ENCODE measurements at places on chromosomes 13 and 19. TPM values are rescaled to one million over a fixed set of nuclear protein-coding genes. Genes with fewer than 3 reads are reported as not detected.

DNA sequence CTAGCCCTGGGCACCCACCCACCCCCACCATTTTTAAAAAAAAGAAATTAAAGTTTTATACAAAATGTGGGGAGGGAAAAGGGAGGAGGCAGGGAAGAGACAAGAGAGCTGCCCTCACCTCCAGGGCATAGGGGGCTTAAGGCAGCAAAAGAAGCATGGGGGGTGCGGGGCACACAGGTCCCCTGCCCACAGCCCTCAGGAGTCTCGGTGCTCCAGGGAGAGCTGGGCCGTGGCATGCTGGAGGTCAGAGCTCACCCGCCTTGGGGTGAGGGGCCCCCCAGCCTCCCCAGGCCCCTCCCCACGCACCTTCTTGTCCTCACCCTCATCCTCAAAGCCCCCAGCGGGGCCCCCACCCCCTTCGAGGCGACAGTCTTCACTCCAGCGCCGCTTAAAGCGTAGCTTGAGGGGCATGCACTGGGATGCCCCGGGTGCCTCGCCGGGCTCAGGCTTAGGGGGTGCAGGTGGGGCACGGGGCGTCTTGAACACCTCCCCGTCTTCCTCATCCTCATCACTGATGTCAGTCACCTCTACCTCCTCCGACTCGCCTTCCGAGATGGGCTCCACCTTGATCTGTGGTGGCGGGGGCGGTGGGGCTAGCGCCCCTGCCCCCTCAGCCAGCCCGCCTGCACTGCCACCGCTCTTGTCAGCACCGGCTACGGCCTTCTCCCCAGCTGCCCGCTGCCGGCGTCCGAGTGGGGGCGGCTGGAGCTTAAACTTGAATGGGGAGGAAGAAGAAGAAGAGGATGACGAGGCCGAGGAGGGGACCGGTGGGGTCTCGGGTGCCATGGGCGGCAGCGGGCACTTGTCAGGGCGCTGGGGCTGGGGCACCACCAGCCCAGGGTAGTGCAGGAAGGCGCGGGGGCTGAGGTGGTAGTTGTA is 6.1 kb upstream of the GSK3A start:
- DNase-seq = no peak

The TRIM28 gene
- 142 TPM for total RNA-seq

- no peak for DNase-seq
These were observed 55.0 kb upstream of the TM9SF2 start for GRCh38 chr13:99446242-99446641.

DNA sequence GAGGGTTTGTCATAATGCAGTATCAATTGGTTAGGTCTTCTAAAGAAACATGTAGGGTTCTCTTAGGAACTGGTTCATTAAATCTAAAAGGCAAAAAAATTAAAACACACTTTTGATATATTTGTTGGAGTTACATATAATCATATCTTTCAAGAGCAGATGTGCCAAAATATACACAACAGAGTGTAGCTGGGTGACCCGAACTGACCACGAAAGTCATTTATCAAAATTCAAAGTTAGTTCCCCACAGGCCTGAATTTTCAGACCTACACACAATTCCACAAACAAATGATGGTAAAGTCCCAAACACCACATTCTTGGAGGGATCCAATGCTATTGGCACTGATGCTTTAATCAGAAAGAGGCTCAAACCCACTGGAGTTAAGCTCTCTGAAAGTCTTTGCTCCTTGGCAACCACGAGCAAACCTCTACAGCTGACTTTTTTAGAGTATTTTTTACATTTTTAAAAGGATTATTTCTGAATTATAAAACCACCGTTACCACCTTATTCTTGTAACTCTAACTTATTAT is 50.9 kb downstream of the IRS2 start:
- DNase-seq = no peak

The SIGLEC5 gene
- total RNA-seq = not detected

GRCh38 chr13:29479716-29480492 is 115.6 kb downstream of the SLC7A1 start:
- no peak for DNase-seq

The SLC27A5 gene
- total RNA-seq = 10.0 TPM

- no peak for DNase-seq
These were observed 12.2 kb upstream of the UBE2L5 start for GRCh38 chr13:30409886-30410704.

- DNase-seq = no peak
These were observed 67.8 kb downstream of the FAM216B start for GRCh38 chr13:42849200-42849599.

DNA sequence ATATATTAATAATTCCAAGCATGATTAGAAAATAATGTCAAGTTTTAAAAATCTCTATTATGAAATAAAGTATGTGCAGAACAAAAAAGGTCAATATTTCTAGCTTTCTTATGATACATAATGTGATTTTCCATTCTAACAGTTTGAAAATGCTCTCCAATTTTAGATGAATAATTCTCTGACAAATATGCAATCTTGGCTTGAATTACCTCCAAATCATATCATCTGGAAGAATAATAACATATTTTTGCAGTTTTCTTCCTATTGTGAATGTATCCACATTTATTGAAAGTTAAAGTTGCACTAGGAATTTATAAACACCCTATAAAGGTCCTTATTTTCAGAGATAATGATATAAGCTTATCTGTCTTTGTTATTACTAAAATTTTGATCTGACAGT is 548.5 kb upstream of the SLC10A2 start:
- DNase-seq = no peak

The SMIM44 gene
- total RNA-seq = not detected

DNA sequence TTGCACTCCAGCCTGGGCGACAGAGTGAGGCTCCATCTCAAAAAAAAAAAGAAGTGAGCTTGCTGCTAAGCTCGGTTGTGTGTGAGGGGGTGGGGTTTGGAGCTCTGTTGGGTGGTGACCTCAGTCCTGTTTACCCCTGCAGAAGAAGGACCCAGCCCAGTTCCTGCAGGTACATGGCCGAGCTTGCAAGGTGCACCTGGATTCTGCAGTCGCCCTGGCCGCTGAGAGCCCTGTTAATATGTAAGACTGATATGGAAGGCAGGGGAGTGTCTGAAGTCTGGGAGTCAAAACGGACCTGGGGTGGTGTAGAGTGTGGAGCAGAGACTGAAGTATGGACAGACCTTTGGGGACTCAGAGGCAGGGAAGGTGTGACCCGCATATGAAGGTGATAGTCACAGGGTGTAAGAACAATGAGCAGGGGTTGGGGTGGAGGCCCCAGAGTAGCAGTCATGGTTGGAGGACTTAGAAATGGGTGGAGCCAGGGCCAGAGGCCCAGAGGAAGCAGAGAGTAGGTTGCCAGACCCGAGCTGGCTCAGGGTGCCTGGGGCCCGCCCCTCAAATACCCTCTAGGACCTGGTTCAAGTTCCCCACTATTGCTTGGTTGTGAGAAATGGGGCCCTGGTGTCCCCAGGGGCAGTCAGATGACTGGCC is 13.2 kb downstream of the CLASRP start:
- DNase-seq = peak; percentile 42

DNA sequence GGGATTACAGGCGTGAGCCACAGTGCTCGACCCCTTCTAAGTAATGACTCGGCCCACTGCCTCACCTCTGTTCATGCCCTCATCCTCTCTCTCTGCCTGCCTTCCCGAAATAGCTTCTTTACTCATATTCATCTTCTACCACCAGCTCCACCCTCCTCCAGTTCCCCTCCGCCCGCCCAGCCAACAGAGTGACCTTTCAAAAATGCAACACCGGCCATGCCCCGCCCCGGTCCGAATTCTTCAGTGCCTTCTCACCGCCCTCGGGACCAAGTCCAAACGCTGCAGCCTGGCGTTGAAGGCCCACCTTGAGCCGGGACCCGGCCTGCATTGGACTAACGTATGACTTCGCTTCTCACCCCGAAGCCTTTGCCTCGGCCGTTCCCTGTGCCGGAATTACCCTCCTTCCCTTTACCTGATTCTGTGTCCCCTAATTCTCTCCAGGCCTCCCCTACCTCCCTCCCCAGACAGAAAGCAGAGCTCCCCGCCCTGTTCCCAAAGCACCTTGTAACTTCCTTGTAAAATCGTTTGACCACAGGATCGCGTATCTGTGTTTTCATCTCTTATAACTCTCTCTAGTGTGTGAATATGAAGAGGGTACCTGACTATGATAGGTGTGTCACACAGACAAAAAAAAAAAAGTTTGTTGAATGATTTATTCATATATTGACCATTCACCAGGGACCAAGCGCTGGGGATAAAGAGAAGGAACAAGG is 8.1 kb upstream of the MUC16 start:
- no peak for DNase-seq

GRCh38 chr13:48647625-48648024 is 6.1 kb upstream of the CYSLTR2 start:
- DNase-seq = peak; percentile 68

DNA sequence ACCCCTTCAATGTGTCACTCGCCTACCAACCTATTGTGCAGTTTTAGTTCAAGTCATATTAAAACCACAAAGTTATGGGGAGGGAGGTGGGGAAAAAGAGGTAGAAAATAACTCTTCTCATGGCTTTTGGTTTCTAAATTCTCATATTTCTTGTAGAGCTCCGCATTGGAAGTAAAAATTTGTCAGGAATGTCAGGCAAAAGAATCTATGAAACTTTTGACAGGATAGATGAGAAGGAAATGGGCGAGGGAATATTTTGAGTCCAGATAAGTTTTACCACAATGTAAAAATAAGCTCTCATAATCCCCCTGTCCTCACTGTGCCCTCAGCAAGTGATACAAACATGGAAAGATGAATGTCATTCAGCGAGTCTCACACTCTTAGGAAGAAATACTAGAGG is 270.4 kb downstream of the DLEU7 start:
- DNase-seq = no peak

GRCh38 chr19:27759896-27760295 is 1453.1 kb downstream of the UQCRFS1 start:
- DNase-seq = no peak

DNA sequence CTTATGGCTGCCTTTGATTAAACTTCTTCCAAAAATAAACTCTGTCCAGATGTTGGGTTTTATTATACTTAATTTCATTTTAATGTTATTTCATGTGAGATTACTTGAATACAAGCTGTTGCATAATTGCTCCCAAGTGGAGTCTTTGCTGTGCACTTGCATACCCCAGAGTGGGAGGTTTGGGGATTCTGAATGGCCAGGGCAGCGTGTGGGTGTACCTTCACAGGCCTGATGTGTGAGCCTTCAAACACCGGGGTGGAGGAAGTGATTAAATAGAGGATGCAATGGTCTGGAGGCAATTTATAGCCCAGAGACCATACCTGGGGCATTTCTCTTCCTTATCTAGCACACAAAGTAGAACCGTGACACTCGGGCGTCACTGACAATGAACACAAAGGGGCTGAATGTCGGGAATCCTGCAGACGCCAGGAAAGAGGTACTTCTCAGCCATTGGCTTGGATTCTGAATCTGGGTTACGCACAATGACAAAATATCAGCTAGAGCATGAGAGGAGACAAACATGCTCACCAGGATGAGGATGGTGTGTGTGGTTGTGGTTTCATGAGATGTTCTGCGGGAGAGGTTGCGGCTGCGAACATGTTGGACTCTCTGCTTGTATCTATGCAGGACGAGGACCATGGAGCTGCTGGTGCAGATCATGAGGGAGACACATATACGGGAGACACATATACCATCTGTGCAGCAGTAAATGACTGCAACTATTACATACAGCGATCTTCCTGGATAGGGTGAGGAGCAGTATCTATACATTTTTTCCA is 7.1 kb upstream of the LILRA5 start:
- no peak for DNase-seq

DNA sequence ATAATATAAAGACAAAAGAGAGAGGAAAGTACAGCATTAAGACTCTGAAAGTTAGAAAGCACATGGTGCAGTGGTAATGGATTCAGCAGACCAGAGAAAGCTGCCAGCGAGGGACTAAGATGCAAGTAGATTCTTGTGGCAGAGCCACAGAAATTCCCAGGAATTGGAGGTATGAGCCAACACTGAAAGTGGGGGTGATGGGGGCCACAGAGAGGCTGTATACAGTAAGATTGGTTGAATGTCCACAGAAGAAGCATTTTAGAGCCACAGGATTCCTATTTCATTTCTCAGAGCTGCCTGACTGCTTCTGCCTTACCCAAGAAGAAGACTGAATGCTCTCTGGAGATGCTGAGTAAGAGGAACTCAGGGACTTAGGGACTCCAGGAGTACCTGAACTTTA is 295.0 kb downstream of the LMO7 start:
- DNase-seq = no peak

DNA sequence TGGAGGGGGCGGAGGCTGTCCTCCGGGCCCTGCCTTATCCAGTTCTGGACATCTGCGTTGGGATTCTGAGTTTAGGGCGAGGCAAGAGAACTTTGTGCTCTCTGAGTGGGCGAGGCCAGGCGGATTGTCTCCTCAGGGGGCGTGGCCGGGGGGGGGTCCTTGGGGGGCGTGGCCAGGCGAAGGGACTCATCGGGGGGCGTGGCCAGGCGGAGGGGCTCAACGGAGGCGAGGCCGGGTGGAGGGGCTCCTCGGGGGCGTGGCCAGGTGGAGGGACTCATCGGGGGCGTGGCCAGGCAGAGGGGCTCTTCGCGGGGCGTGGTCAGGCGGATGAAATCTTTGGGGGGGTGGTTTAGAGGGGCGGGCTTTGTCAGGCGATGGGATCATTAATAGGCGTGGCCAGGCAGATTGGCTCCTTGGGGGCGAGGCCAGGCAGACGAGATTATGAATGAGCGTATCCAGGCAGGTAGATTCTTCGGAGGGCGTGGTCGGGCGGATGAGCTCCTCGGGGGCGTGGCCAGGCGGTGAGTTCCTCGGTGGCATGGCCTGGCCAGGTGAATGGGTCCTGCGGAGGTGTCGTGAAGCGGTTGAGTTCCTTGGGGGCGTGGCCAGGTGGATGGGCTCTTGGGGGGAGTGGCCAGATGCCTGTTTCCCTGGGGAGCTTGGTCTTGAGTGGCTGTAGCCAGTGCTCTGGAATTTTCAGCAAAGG is 10.3 kb upstream of the CACNG7 start:
- no peak for DNase-seq

DNA sequence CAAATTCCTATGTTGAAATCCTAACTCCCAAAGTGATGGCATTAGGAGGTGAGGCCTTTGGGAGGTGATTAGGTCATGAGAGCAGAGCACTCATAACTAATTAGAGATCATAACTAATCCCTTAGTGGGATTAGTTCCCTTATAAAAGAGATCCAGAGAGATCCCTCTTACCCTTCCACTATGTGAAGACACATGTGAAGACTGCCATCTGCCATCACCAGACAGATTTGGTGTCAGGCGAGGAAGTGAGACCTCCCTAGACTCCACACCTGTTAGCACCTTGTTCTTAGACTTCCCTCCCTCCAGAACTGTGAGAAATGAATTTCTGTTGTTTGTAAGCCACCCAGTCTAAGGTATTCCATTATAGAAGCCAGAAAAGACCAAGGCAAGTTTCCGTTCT is 112.2 kb downstream of the NDFIP2 start:
- no peak for DNase-seq

The FGF21 gene
- not detected for total RNA-seq

The VSTM2B gene
- total RNA-seq = not detected
